CD8-positive, alpha-beta memory T cell (primary cell): ENCODE measurements at places on chromosomes 3 and 15. TPM values are rescaled to one million over a fixed set of nuclear protein-coding genes. Genes with fewer than 3 reads are reported as not detected.

DNA sequence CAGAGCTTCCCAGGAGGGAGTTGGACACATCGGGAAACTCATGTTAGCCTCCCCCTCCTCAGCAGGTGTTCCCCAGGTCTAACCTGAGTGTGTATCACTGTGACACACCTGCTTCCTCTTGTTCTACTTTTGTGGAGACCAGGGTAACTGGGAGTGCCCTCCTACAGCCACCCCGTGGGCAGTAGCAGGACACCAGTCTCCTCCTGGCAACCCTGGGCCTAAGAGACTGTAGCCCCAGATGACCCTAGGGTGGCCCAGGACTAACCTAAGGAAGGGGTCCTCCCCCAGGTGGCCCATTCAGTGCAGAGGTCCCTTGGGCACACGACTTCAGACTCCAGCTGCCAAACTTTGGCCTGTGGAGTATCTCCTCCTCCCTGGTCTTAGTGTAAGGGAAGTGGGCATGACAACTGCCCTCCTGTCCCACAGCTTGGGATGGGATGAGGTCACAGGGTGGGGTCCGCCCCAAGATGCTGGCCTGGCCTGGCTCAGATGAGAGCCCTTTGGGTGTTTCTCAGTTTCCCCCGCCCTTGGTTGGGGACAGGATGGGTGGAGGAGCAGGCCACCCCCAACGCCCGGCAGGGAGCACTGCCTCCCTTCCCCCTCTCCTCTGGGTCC, 4.8 kb downstream of the CSK start:
- no peak for DNase-seq

GRCh38 chr3:112579232-112579631, 17.4 kb downstream of the SLC35A5 start:
- no peak for DNase-seq

GRCh38 chr3:46953234-46954010, 23.1 kb downstream of the CCDC12 start:
- no peak for DNase-seq

DNA sequence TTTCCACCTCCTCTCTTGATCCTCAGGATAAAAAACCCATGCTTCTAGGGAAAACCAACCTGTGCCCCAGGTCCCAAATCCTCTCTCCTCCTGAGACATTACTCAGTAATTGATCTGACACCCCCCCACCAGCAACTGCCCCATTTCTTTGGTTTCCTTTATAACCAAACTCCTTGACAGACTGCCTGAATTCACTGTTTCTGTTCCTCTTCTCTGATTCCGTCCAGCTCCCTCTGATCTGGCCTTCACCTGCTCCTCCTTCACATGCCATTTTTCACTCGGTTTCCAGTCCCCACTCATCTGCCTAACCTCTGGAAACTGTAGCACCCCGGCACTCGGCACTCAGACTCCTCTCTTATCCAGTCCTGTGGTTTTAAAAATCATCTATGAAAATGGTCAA, 2.1 kb downstream of the CCDC51 start:
- no peak for DNase-seq

GRCh38 chr15:75123395-75123794, 78.3 kb upstream of the C15orf39 start:
- no peak for DNase-seq

DNA sequence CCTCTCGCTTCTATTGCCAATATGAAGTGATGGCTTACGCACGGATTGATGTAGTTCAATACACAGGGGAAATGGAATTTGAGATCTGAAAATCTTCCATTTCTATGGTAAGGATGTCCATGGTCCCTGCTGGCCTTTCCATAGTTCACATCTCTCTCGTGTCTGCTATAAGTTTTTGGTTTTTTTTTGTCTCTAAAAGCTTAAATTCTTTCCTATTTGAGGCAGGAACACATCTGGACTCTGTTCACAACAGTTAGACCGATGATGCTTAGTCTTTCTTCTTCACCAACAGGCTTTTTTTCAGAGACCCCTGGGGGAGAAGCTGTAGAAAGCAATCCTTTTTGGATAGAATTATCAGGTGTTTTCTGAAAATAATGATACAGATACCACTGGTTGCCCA, 108.1 kb downstream of the XXYLT1 start:
- no peak for DNase-seq

- no peak for DNase-seq
These were observed 38.5 kb upstream of the POLR2M start for GRCh38 chr15:57668016-57668415.

DNA sequence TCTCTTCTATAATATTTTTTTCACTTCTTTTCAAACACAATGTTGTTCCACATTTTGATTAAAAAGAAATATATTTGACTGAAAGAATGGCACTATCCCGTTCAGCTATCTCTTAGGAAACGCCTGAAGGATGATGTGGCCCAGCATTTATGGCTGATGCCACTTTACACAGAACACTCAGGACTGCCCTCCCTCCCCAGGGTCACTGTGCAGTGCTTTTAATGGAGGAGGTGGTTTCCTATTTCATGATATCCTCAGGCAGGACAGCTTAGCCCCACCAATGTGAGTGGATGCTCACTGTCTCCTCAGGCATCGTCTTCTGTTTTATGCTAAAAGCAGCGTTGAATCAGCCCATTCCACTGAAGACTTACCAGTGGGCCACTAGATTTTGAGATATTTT, 135.9 kb downstream of the KCNAB1 start:
- no peak for DNase-seq

GRCh38 chr15:22949074-22949547, 31.1 kb downstream of the CYFIP1 start:
- no peak for DNase-seq

GRCh38 chr3:188166441-188166840, 12.5 kb downstream of the LPP start:
- no peak for DNase-seq

- no peak for DNase-seq
These were observed 43.8 kb downstream of the ADAMTS7 start for GRCh38 chr15:78767331-78767951.

DNA sequence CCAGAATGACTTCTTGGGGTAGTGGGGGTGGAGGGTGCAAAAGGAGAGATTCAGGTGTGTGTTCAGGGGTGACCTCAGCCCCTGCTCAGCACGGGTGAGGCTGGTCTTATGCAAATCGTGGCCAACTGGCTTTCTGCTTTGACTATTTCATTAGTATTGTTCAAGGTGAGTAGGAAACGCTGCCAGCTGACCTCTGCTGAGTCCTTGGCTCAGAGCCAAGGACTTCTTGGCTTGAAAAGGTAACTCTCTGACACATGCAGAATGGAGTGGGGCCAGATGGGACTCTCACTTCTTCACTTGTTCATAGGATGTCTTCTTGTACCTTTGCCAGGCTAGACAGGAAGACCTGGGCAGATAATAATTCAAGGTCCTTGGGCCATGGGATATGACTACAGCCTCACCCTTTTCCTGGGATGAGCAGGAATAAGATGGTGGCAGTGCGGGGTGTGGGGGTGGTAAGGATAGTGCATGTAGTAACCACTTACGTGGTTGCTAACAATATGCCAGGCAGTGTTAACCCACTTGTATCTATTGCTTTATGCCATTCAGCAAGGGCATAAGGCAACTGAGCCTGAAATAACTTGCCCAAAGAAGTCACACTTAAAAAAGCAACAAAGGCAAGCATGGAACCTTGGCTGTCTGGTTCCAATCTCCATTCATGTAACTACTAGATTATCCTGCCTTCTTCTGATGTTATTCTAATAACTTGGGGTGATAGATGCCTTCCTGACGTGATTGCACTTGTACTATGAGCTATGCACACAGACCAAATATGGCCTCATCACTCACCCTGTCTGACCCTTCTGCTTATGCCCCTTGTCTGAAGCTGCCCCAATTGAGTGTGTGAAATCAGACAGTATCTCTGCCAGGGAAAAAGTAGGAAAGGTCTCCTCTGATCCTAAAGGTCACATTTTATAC, 193.1 kb downstream of the NR1D2 start:
- DNase-seq = no peak

GRCh38 chr15:99143242-99143641, 38.4 kb downstream of the SYNM start:
- no peak for DNase-seq

- no peak for DNase-seq
These were observed 100.4 kb downstream of the DGKG start for GRCh38 chr3:186261638-186262037.

DNA sequence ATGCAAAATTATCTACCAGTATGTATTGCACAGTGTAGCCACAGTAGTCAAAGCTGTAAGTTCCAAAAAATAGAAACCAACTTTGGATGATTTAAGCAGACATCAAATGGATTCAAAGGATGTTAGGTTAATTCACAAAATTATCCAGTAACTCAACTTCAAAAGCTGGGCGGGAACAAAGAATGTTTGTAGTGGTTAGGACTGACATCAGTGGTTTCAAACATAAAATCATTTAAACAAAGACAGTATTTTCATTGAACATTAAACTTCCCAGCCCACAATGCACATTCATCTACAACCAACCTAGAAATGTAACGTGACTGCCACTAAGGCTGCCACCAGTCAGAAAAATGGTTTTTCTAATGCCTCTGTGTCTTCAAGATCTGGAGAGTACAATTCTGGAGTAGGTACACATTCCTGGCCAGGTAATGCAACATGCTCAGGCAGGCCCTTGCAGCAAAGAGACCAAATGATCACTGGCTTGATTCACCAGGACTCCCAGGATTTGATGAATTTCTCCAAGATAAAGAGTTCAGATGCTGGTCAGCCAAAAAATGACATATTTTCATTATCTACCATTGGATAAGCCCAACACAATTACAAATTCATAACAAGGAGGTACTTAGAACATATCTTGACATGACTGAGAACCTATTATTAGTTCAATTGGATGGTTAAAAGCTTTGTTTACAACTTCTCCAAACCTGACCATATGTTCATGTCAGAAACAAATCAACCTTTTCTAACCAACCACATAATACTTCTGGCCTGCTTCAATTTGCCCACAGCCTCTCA, 189.8 kb upstream of the CNTN4 start:
- DNase-seq = no peak

- no peak for DNase-seq
These were observed 892.4 kb downstream of the ROBO1 start for GRCh38 chr3:78875436-78875835.

The CEP152 gene
- polyA plus RNA-seq = 6.5 TPM

The ST6GAL1 gene
- 139 TPM for polyA plus RNA-seq

The IQCH gene
- polyA plus RNA-seq = 0.52 TPM

The SLC35G2 gene
- 0.35 TPM for polyA plus RNA-seq

The TARS3 gene
- polyA plus RNA-seq = 17.7 TPM
